ENCODE measurements at places on chromosomes 13 and 19.
A peak's percentile ranks its signal among the peaks of the same experiment; 100 is the strongest.

- no peak for DNase-seq
These were observed 231.9 kb downstream of the KLF12 start for GRCh38 chr13:73902296-73902695.

GRCh38 chr19:21604351-21604926 is 99.0 kb downstream of the ZNF429 start:
- DNase-seq: no peak

DNA sequence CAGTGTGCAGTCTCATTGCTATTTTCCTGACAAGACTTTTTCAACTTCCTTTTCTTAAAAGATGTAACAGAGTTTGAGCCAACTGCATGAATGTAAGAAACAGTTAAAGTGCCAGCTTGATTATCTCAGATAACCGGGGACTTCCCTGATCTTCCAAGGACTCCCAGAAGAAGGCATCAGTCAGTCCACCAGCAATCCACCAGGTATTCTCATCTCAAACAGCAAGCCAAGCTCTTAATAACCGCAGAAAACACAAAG is 350.1 kb downstream of the LIG4 start:
- DNase-seq: no peak

DNA sequence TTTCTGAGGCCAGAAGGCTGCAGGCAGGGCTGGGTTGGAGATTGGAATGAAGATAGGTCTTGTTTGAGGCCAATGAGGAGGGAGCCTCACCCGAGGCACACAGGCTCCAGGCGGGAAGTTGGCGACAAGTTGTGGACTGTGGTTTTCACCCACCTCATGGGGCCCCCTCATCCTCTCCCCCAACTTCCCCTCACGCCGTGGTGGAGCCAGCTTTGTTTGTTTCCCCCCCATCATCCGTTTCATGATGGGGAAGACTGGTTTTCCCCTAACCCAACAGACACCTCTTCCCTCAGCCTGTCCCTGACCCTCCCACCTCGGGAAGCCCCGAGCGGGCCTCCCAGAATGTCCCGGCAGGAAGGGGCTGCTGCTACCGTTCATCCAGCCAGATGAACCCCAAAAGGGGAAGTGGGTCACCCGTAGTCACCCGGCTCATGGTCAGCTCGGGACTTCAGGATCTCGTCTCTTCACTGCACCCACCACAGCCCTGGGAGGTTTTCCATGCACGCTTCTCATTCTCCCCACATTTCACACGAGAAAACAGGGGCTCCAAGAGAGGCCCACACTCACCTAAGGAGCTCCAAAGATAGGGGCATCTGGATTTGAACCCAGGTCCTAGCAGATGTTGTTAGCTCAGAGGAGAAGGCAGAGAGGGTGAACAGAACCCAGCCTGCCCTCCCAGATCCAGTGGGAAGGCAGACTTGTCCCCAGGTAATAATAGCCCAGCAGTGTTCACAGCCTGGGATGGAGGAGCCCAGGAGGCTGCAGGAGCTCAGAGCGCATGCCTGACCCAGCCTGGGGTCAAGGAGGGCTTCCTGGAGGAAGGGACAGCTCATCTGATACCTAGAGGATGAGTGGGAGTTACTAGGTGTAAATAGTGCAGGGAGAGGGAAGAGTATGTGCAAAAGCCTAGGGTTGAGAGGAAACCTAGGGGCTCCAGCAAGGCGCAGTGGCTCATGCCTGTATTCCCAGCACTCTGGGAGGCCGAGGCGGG is 23.5 kb downstream of the CEACAM16 start:
- DNase-seq: no peak

DNA sequence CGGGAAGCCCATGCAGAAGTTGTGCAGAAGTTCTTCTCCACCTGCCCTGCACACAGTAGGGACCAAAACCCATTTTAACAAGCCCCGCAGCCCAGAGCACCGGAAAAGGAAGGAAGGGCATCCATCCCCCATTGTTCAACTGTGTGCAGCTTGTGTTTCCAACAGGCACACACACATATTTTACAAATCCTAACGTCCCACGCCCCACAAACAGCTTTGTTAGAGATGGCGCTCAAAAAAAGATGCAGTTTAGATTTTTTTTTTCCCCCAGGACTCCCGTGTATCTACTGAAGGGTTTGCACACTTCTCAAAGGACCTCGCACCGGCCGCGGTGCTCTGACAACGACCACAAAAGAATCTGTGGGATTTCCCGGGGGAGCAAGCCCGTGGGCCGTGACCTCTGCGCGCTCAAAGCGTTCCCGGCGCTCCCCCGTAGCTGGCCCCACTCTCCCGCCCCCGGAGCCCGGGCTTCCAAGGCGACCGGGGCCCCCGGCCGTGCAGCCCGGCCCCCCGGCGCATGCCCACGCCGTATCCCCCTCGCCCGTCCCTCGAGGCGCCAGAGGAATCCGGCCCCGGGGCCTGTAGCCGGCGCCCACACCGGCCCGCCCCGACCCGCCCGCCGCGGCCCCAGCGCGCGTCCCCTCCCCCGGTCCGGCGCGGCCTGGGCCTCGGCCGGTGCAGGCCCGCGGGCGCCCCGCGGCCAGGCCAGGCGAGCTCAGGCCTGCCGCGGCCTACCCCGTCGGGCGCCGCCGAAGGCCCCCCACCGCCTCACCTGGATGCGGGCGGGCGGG is 523 bp downstream of the ELAVL1 start:
- DNase-seq: peak; percentile 64

DNA sequence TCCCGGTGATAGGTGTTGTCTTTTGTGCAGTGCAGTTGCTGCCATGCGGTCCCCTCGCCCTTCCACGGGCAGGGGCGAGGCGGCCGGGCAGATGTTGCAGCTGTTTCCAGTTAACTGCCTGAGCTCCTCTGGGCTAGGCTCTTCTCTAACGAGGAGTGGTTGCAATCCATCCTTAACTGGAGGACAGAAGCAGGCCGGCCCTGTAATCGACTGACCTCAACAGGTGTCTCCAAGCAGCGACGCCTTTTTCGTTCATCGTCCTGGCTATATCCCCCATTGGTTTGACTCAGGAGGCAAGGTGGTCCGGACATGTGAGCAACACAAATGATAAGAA is 1.9 kb upstream of the TSC22D1 start:
- DNase-seq: no peak

DNA sequence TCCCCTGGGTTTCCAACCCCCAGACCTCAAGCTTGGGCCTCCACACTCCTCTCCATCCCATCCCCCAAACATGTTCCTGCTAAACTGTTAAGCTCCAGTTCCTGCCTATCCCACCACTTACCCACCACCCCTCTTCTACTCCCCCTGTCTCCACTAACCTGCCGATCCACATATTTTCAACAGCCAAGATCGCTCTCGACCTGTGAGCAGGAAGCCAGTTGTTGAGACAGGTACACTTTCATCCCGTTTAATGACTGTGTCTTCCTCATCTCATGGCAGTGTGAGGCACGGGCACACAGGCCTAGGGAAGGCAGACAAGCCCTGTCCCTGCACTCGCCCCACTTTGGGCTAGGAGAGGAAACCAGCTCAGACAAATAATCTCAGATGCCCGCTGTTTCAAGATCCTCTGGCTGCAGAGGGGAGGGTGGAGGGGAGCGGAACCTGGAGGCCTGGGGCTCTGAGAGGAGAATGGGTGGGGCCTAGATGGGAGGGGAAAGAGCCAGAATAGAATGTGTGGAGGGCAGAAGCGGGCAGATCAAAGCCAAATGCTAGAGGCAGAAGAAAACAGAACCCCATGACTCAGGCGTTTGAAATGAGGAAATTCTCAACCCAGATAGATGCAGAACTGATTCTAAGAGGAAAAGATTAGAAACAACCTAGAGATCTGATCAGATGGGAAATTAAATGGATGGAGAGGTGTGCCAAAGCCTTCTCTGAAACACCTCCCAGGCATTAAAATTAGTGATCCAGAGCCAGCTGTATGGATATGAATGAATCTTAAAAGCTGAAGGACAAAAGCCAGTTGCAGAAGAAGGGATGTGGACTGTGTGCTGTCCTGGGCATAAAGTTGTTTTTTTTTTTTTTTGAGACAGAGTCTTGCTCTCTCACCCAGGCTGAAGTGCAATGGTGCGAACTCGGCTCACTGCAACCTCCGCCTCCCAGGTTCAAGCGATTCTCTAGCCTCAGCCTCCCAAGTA is 16.9 kb upstream of the CYP2S1 start:
- DNase-seq: no peak

GRCh38 chr13:23644527-23645138 is 74.4 kb downstream of the TNFRSF19 start:
- DNase-seq: no peak

DNA sequence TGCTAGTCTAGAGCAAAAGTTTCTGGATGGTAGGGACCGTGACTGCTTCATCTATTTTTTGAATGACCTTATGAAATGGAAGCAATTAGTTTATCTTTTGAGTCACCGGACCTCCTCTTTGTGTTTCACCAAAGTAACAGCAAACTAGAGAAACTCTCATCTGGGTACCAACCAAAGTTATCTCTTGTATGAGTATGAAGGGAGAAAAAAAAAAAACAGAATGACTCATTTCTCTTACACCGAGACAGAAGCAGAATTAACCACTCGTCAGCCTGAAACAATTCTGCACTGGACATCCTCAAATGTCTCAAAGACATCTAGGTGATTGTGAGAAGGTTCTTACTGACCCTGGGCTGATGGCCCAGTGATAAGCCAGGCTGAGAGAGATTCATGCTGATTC is 18.3 kb downstream of the ZNF100 start:
- no peak for DNase-seq

DNA sequence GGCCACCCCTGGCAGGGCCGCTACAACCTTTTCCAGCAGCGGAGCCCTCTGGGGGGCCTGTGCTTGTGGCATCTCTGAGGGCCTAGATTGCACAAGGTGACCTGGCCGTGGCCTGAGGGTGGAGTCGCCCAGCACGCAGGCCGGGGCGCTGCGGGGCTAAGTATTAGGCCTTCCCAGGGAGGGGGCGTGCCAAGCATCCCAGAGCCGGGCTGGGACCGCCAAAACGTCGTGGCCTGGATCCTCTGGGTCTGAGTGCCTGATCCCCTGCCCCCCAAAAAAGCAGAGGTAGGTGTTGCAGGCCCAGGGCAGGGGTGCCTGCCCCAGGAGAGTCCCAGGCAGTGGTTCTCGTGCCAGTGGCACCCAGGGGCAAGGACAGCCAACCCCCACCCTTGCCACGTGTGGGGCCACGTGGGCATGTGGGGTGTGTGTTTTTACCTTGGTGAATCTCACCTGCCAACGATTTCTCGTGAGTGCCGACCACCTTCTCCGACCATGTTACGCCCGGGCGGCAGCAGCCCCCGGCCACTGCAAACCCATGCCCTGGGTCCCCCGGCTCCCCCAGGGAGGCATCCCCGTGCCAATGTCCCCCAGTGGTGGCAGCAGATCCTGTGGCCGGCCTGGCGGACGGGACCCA is 12.6 kb upstream of the GNA15 start:
- no peak for DNase-seq

GRCh38 chr19:38970664-38971532 is 4.6 kb downstream of the FBXO17 start:
- no peak for DNase-seq

DNA sequence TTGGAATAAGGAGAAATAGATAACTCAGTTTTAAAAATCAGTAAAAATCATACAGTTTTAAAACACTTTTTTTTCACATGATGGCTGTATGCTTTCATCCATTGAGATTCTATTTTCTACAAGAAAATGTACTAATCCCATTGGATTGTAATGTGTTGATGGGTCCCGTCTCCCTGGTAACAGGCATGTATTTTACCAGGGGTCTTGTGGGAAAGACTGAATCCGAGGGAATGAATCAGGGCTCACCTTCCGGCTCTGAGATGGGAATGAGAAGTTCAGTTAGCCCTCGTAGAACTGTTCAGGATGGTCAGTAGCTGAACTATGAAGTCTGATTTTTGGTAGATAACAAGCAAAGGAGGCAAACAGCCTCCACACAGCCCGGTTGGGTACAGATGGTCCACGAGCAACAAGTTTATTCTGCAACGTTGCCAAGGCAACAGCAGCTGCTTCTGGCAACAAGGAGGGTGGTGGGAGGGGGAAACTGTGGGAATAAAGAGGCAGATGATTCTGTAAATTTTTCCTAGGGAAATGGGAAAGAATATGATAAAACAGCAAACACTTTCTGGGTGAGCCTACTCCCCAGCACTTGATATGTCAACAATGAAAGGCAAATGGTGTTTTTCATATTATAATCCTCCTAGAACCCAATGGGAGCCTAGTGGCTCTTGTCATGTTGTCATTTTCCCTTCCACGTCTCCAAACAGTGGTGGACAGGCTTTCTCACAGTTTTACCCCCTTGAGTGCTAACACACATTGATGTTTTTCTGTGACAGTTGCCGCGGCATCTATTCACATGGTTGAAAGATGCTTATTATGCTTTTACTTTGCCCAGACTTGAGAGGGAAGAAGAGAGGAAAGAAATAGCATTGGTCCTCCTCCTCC is 12.4 kb upstream of the SIAH3 start:
- no peak for DNase-seq

- DNase-seq: no peak
These were observed 494.9 kb downstream of the FOXO1 start for GRCh38 chr13:40171566-40171965.

DNA sequence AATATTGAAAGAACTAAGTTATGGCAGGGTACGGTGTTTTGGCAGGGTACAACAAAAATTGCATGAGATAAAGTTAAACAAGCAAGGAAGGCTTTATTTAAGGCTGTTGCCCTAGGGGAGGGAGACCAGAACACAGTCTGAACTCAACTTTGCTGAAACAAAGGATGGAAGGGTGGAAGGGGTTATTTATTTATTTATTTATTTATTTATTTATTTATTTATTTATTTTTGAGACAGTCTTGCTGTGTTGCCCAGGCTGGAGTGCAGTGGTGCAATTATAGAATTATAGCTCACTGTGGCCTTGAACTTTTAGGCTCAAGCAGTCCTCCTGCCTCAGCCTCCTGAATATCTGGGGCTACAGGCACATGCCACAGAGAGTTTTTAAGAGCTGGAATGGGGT is 75.9 kb downstream of the HS6ST3 start:
- DNase-seq: no peak

- no peak for DNase-seq
These were observed 41.0 kb upstream of the SIAH3 start for GRCh38 chr13:45892513-45892912.

GRCh38 chr13:97325738-97326137 is 103.6 kb downstream of the MBNL2 start:
- no peak for DNase-seq

Measured in activated CD8-positive, alpha-beta memory T cell treated with anti-CD3 and anti-CD28 coated beads, Interleukin-2, amount 50 U/mL, for 48 hours (primary cell).